Osteoblast (primary cell): ENCODE measurements at places on chromosomes 3 and 15. TPM values are rescaled to one million over a fixed set of nuclear protein-coding genes. Genes with fewer than 3 reads are reported as not detected.

DNA sequence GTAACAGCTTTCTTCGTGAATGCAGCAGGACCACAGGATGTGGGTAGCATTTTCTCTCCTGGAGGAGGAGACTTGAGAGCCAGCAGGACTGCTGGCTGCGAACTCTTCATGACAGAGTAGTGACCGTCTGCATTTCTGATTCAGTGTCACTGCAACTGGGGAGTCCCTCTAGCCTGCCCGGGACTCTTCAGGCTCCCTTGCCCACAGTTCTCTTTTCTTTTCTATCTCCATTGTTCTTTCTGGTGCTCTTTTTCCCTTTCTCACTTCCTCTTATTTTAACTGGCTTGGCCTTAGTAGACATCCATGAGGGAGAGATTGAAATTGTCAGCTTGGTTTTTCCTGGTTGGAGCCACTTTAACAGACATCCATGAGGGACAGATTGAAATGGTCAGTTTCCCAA is 49.9 kb upstream of the P2RY1 start:
- DNase-seq = no peak

PLA2G4E gene
- total RNA-seq = not detected in 2 replicates

MYD88 gene
- total RNA-seq = 8.7 and 10.3 TPM in 2 replicates

DNA sequence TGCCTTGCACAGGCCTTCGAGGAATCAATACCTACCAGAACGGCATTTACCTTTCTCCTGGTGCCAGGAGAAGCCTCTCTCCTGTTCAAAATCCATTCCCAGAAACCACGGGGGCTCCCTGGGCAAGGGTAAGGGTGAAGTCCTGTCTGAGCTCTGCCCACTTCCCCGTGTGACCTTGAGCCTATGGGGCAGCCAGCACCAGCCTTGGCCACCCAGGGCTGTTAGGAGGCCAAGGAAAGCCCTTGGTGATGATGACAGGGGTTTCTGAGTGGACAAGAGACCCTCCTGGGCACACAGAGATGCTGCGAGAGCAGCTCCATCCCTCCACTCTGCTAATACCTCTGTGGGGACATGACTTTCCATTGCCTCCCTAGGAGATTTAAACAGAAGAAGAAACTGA is 5.9 kb downstream of the SCN5A start:
- DNase-seq = peak; percentile 29

GRCh38 chr15:74843891-74844299 is 939 bp upstream of the ULK3 start:
- DNase-seq = peak; percentile 58

ZPLD1 gene
- total RNA-seq = under 0.01 TPM in 1 of 2 replicates, not detected in the other

- DNase-seq = peak; percentile 77
These were observed 37.3 kb downstream of the DNAH1 start for GRCh38 chr3:52353291-52353855.

SAXO2 gene
- 1.1 and 6.2 TPM in 2 replicates for total RNA-seq

SOX14 gene
- total RNA-seq = not detected in 2 replicates
